ENCODE measurements at places on chromosomes 7 and 10. TPM values are rescaled to one million over a fixed set of nuclear protein-coding genes. Genes with fewer than 3 reads are reported as not detected.

ACTA2 gene
- polyA plus RNA-seq: 1,235 TPM

FAM237B gene
- polyA plus RNA-seq: not detected

ZC3HAV1L gene
- polyA plus RNA-seq: 7.4 TPM

MUC12 gene
- 4.1 TPM for polyA plus RNA-seq

FAM25A gene
- polyA plus RNA-seq: not detected

TRPV5 gene
- not detected for polyA plus RNA-seq

UBTD1 gene
- polyA plus RNA-seq: 57.5 TPM

DNA sequence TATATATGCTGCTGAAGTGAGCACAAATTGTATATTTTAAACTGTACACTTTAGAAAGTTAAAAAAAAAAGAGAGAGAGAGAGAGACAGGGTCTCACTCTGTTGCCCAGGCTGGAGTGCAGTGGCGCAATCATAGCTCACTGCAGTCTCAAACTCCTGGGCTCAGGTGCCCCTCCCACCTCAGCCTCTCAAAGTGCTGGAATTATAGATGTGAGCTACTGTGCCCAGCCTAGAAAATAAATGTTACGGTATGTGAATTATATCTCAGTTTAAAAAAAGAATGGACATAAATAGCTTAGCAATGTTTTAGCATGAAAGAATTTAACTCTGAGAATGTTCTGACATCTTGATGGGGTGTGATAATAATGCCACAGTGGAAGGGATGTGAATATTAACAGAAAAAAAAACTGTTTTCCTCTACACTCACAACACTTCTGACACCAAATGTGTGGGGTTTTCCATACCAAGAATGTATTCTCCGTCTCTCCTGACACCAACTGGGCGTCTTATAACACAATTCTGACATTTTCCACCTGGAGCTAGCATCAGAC lies 162.1 kb downstream of the PLCE1 start:
- no peaks in the 10 kb centered on the region for H3K36me3 ChIP-seq
- H3K4me3 ChIP-seq: no peak overlapping the region
- H3K4me1 ChIP-seq: no peaks in the 10 kb centered on the region
- no peak for DNase-seq
- H3K27me3 ChIP-seq: no peaks in the 10 kb centered on the region
- no peak overlapping the region for H3K27ac ChIP-seq

GRCh38 chr7:44292876-44293560 lies 32.4 kb downstream of the CAMK2B start:
- no peaks in the 10 kb centered on the region for H3K36me3 ChIP-seq
- H3K4me1 ChIP-seq: peaks cover 7% of the 10 kb centered on the region
- no peak overlapping the region for H3K27ac ChIP-seq
- peaks cover 41% of the 10 kb centered on the region for H3K27me3 ChIP-seq
- H3K4me3 ChIP-seq: no peak overlapping the region

- peaks cover 63% of the 10 kb centered on the region for H3K36me3 ChIP-seq
- no peaks in the 10 kb centered on the region for H3K27me3 ChIP-seq
- no peak overlapping the region for H3K4me3 ChIP-seq
- no peak for DNase-seq
- peak overlapping the region; percentile 83 for H3K27ac ChIP-seq
Observed at GRCh38 chr10:80158126-80158525, 25.6 kb downstream of the PLAC9 start.

DNA sequence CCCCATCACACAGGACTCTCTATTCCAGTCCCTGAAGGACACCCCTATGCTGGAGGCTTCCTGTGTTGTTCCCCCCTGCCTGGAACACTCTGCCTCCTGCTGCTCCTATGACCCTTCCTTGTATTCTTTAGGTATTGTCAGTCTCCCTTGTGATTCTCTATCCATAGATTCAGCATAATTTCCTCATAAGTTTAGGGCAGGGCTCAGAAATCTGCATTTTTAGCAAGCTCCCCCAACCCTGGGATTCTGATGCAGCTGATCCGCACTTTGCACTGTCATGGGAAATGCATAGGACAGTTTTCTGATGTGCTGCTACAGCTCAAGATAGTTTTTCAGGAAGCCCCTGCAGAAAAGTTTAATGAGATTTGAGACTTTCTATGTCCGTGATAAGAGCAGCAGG lies 79.9 kb downstream of the ADRA2A start:
- no peak overlapping the region for H3K27ac ChIP-seq
- H3K27me3 ChIP-seq: no peaks in the 10 kb centered on the region
- no peaks in the 10 kb centered on the region for H3K36me3 ChIP-seq
- no peaks in the 10 kb centered on the region for H3K4me1 ChIP-seq

- peak; percentile 95 for DNase-seq
- H3K4me3 ChIP-seq: peak overlapping the region; percentile 57
- peak overlapping the region; percentile 85 for H3K27ac ChIP-seq
- H3K27me3 ChIP-seq: no peaks in the 10 kb centered on the region
- no peaks in the 10 kb centered on the region for H3K36me3 ChIP-seq
Observed at GRCh38 chr10:13707156-13707881, 120.6 kb downstream of the PRPF18 start.

DNA sequence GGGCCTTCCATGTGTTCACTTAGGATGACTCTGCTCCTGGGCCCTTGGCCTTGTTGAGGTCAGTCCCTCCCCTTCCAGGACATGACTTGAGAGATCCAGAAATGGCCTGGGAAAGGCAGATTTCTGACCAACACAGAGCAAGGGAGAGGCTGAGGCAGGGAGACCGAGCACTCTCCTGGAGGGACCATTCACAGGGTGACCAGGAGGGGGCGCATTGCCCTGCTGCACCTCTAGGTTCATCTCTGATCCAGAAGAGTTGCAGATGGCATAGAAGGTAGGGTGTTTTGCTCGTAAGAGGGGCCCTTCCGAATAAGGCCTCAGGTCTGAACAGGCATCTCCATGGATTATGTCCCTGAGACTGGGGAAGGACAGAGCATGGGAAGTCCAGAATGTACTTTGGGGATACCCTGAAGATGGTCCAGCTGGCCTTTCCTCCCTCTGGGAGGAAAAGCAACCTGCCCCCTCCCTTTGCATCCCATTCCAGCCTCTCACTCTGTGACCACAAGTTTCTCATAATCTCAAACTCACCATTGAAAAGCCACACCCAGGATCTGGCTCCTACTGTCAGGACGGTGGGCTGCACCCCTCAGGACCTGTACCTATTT lies 6.6 kb downstream of the DMBT1 start:
- H3K27me3 ChIP-seq: peaks cover 15% of the 10 kb centered on the region
- H3K27ac ChIP-seq: no peak overlapping the region
- H3K36me3 ChIP-seq: no peaks in the 10 kb centered on the region
- H3K4me3 ChIP-seq: no peak overlapping the region
- no peaks in the 10 kb centered on the region for H3K4me1 ChIP-seq

GRCh38 chr7:149664666-149665065 lies 108.7 kb downstream of the ZNF467 start:
- no peak overlapping the region for H3K27ac ChIP-seq
- no peak overlapping the region for H3K4me3 ChIP-seq
- DNase-seq: no peak
- no peaks in the 10 kb centered on the region for H3K36me3 ChIP-seq
- H3K4me1 ChIP-seq: no peaks in the 10 kb centered on the region
- H3K27me3 ChIP-seq: peaks cover 2% of the 10 kb centered on the region

- no peak overlapping the region for H3K27ac ChIP-seq
- H3K4me1 ChIP-seq: peaks cover 10% of the 10 kb centered on the region
- H3K36me3 ChIP-seq: no peaks in the 10 kb centered on the region
- H3K4me3 ChIP-seq: no peak overlapping the region
- peak; percentile 23 for DNase-seq
Observed at GRCh38 chr10:127157506-127158200, 38.7 kb downstream of the INSYN2A start.

- H3K27ac ChIP-seq: no peak overlapping the region
- DNase-seq: peak; percentile 20
- no peaks in the 10 kb centered on the region for H3K36me3 ChIP-seq
- no peaks in the 10 kb centered on the region for H3K27me3 ChIP-seq
- H3K4me1 ChIP-seq: peaks cover 9% of the 10 kb centered on the region
- H3K4me3 ChIP-seq: no peak overlapping the region
Observed at GRCh38 chr7:40916813-40917212, 782.0 kb downstream of the SUGCT start.

DNA sequence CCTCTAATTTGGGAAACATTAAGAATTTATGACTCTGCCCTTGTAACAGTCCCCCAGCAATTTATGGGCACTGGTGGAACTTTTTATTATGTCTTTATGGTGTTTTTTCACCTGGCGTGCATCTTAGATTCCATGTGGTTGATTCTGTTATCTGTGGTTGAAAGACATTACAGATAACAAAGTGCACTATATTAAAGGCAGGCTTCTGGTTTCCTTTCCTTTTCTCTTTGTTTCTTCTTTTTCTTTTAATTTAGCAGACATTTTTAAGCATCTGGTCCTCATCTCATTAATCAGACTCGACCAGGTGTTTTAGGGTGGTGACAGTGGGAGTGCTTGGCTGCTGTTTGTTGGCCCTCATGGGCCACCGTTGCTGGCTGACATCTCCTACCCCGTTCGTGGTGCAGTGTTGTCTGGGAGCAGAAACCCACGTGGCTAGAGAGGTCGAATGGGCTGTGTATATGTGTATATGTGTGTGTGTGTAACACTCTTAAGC lies 77.4 kb downstream of the LRMDA start:
- H3K4me1 ChIP-seq: peaks cover 2% of the 10 kb centered on the region
- H3K27me3 ChIP-seq: peaks cover 23% of the 10 kb centered on the region
- no peaks in the 10 kb centered on the region for H3K36me3 ChIP-seq
- no peak overlapping the region for H3K4me3 ChIP-seq

DNA sequence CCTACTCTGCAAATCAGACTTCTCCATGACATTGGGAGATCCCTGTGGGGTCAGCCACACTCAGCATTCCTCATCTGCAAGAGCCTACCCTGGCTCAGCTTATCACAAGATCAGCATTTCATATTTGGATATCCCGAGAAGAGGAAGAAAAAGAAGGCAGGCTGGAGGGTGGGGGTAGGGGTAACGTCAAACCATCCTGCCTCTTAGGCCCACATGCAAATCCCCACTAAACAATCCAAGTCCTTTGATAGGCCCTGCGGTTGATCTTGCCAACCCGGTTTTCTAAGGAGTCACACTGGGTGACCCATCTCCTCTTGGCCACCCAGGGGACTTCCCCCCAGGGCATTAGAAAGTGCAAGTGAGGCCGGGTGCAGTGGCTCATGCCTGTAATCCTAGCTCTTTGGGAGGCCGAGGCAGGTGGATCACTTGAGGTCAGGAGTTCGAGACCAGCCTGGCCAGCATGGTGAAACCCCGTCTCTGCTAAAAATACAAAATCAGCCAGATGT lies 128.0 kb upstream of the CALN1 start:
- H3K27ac ChIP-seq: no peak overlapping the region
- no peaks in the 10 kb centered on the region for H3K27me3 ChIP-seq
- H3K4me3 ChIP-seq: no peak overlapping the region

DNA sequence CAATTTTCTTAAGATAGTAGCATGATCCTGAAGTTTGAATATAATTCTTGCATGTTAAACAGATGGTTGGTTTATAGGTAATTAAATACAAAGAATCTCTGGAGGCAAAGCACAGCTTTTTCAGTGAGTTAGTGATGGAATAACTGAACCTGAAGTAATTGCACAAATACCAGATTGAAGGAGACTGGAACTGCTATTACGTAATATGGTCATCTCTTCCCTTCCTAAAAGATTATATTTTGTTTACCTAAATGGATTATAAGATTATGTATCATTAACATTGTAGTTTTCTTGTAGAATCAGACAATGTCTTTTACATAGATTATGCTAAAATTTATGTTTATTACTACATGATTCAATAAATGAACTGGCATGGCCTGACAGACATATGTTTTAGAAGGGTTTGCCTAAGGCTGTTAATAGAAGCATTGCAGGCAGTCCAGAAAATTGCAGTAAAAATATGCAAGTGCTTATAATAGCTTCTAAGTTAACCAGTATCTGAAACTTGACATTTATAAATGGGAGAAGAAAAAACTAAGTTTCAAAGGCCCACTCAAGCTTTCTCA lies 35.8 kb upstream of the GPR37 start:
- no peaks in the 10 kb centered on the region for H3K4me1 ChIP-seq
- no peak overlapping the region for H3K4me3 ChIP-seq
- no peaks in the 10 kb centered on the region for H3K36me3 ChIP-seq
- H3K27me3 ChIP-seq: no peaks in the 10 kb centered on the region
- H3K27ac ChIP-seq: no peak overlapping the region

DNA sequence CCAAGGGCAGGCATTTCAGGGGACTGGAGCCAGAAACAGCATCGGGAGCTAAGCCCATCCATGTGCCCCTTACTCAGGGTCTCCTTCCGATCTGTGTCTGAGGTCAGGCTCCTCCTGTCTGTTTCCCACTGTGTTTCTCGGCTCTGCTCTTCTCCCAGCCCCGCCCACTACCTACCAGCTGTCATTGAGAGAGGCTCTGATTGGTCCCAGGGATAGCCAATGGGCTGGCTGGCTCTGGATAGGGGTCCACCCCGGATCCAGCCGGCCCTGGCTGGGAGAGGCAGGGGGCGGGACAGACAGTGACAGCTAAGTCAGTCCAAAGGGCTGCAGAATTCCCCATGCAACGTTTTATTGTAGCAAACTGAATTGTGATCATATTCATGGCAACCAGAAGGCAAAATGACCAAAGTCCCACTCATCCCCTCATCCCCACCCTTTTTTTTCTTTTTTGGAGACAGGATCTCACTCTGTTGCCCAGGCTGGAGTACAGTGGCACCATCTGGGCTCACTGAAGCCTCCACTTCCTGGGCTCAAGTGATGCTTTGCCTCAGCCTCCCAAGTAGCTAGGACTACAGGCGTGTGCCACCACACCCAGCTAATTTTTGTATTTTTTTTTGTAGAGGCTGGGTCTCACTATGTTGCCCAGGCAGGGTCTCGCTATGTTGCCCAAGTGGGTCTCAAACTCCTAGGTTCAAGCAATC lies 76.3 kb downstream of the CLIP2 start:
- H3K4me3 ChIP-seq: no peak overlapping the region
- no peaks in the 10 kb centered on the region for H3K27me3 ChIP-seq
- no peak overlapping the region for H3K27ac ChIP-seq
- H3K36me3 ChIP-seq: peaks cover 53% of the 10 kb centered on the region

DNA sequence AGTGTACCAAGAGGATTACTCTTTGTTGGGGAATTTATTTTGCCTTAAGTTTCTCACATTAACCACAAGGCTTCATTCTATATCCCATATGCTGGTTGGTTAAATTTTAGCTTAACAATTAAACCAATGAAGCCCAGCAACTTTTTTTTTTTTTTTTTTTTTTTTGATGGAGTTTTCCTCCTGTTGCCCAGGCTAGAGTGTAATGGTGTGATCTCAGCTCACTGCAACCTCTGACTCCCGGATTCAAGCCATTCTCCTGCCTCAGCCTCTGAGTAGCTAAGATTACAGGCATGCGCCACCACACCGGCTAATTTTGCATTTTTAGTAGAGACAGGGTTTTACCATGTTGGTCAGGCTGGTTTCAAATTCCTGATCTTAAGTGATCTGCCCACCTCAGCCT lies 75.0 kb upstream of the MKX start:
- peaks cover 2% of the 10 kb centered on the region for H3K4me1 ChIP-seq
- H3K27me3 ChIP-seq: no peaks in the 10 kb centered on the region
- DNase-seq: no peak
- no peaks in the 10 kb centered on the region for H3K36me3 ChIP-seq
